ENCODE measurements at places on chromosomes 6 and 20. TPM values are rescaled to one million over a fixed set of nuclear protein-coding genes. Genes with fewer than 3 reads are reported as not detected.

Gene TFAP2D
- total RNA-seq, result not detected

Gene ADAM33
- total RNA-seq, result 44.4 TPM

Gene FAM50B
- 5.0 TPM for total RNA-seq

Gene CRYBG1
- 4.4 TPM for total RNA-seq

Gene DOK5
- 20.7 TPM for total RNA-seq

Gene KHDC1L
- total RNA-seq, result not detected

Gene MAS1
- 0.09 TPM for total RNA-seq

Gene HLA-DQB2
- total RNA-seq, result not detected

Gene GHRH
- not detected for total RNA-seq

Gene HUS1B
- total RNA-seq, result 0.83 TPM

Gene SPDEF
- under 0.01 TPM for total RNA-seq
